ENCODE measurements at places on chromosomes 2 and 18.

- DNase-seq: no peak
Measured at GRCh38 chr18:48111587-48111986, 181.1 kb upstream of the SMAD2 start.

DNA sequence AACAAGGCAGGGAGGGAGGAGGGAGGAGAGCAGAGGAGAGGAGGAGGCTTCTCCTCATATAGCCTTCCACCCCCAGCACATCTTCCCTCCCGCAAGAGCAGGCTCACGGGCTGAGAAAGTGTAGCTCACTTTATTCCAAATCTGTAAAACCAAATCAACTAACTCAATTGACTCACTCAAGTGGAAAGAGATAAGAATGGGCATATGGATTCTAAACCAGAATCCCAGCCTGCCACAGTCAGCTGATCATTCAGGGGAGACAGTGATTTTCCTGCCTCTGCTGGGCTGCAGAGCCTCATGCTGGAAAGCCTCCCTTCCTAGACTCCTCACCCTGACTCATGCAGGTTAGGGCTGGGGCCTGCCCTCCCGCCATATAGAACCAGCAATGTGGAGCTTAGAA is 4.2 kb upstream of the TWSG1 start:
- no peak for DNase-seq

- no peak for DNase-seq
Measured at GRCh38 chr2:71922091-71922490, 225.6 kb downstream of the CYP26B1 start.

DNA sequence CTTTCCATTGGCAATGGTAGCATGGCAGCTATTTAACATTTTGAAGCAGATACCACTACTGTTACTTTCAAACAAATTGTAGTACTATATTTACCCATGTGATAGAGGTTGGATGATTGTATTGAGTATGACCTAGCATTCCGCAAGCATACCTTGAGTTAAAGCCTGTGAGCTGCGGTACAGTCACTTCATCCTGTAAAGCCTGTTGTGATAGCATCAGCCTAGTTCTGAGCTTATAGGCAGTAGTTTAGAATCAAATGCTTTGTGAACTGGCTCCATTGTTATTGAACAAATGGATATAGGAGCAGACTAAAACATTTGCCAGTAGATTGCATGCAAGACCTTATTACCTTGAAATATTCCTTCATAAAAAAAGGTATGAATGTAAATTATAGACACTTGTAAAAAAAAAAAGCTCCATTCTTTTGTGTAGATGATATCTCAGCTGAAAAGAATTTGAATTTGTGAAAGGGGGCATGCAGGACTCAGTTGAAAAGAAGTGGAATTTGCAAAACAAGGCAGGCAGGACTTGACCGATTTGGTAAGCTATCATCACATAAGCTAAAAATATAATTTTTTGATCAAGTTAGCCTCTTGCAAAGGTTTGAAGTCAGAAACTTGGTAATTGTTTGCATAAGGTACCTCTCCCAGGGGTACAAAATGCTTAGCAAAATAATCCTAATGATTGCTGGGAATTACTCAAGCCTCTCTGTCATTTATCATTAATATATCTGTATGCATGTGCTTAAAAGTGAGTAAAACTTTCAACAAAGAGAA is 138.5 kb upstream of the ITGA4 start:
- DNase-seq: peak; percentile 19

- no peak for DNase-seq
Measured at GRCh38 chr2:84052043-84052442, 407.0 kb downstream of the SUCLG1 start.

DNA sequence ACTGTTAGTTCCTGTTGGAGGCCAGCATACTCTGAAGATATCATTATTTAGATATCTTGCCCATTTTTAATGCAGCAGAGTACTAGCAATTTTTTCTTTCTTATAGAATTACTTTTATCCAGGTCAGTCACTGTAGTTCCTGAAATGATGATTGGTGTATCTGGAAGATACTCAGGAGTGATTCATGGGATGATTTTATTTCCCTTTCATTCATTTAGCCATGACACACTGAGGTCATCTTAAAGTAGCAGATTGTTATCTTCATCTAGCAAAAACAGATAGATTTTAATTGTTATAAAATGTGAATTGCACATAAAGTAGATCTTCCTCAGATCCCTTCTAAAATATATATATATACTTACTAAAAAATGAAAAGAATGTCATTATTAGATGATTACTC is 109.1 kb downstream of the PIK3C3 start:
- no peak for DNase-seq

DNA sequence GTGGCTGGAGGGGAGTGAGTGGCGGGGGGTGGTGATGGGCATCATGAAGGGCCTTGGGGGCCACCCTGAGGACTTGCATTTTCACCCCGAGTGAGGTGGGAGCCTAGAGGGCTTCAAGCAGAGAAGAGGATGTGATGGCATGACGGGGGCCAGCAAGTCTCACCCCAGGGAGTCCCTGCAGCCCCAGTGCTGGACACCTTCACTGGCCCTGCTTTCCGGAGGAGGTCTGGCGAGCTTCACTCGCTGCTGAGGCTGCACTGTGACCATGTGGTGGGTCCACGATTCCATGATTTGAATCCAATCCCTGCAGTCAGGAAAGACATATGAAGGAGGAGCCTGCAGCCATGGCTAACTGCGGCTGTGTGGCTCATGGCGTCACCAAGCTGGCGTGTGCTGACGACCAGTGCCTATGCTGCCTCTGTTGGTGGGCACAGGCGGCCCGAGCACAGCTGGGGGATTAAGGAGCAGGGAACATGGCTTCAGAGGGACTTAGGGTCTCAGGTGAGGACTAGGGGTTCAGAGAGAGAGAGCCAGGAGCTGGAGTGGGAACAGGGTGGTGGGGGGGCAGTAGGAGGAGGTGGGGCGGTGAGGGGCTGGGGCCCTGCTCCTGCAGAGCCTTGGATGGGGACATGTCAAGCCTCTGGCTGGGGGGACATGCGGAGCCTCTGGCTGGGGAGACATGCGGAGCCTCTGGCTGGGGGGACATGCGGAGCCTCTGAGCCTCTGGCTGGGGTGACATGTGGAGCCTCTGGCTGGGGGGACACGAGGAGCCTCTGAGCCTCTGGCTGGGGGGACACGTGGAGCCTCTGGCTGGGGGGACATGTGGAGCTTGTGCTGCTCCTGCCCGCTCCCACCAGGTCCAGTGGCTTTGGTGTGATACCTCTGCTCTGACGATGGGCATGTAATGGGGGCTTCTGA is 3.6 kb downstream of the ZAP70 start:
- DNase-seq: no peak

GRCh38 chr18:8874872-8875271 is 169.5 kb downstream of the MTCL1 start:
- no peak for DNase-seq

DNA sequence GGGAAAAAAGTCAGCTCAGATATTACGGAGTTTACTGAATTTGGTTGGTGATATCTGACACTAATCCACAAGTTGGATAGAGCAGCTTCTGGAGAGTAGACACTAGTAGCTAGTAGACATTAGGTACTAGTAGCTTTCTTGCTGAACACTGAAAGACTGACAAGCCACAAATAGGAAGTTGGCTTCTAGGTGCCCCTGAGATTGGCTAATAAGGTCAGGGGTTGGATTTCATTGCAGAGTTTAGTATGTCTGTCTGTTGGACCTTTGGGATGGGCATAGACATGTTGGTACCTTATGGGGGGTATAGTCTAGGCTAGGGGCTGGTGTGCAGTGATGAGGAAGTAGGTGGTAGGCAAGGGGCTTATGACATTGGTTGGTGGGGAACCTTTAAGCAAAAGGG is 164.9 kb upstream of the LRRTM1 start:
- DNase-seq: no peak

- no peak for DNase-seq
Measured at GRCh38 chr2:62736899-62737559, 31.5 kb downstream of the EHBP1 start.

DNA sequence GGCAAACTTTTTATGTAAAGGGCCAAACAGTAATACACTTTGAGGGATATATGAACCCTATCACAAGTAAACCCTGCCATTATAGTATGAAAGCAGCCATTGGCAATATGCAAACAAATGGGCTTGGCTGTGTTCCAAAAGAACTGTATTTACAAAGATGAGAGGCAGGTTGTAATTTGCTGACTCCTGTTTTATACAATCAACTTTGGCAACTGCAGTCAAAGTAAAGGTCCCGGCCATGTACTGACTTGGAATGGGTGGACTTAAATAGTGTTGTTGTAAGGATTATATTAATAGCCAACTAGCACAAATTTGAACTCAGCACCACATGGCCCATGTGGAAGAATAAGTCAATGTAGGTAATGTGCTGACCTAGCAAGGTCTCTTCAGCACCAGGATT is 223.4 kb downstream of the WDPCP start:
- no peak for DNase-seq

DNA sequence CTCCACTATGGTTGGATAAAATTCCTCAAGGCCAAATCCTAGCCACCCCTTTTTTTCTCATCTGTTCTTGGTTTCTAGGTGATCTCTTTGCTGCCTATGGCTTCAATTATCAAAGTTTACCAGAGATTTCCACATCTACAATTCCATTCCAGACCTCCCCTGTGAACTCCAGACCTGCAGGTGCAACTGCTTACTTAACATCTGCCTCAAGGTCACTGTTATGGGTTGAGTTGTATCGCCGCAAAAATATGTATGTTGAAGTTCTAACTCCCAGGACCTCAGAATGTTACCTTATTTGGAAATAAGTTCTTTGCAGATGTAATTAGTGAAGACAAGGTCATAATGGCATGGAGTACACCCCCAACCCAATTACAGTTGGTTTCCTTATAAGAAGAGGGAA is 60.4 kb upstream of the SOS1 start:
- DNase-seq: no peak

DNA sequence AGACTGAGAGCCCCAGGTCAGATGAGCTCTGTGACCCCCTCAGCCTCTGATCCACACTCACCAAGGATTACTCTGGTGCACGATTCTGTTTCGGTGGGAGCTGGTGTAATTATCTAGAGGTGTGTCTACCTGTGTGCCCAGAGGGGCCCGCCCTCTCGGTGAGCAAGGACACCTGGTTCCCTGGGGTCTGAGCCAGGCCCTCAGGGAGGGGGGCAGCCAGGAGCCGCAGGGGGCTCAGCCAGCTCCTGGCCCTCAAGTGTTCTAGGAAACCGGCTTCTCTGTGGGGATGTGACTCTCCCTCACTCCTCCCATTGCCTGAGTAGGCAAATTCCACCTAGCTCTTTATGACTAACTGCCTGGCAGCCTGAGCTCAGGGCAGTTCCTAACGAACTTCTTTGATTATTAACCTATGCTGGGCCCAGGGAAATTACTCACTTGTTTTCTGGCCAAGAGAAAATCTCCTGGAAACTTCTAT is 17.4 kb downstream of the AGAP1 start:
- DNase-seq: no peak

- peak; percentile 13 for DNase-seq
Measured at GRCh38 chr2:178756843-178757242, 50.4 kb downstream of the TTN start.

GRCh38 chr2:236550290-236550689 is 19.3 kb upstream of the ACKR3 start:
- DNase-seq: no peak

GRCh38 chr2:105592288-105592687 is 152.4 kb upstream of the NCK2 start:
- no peak for DNase-seq
